Memory B cell (primary cell): ENCODE measurements at places on chromosomes 6 and 20.

DNA sequence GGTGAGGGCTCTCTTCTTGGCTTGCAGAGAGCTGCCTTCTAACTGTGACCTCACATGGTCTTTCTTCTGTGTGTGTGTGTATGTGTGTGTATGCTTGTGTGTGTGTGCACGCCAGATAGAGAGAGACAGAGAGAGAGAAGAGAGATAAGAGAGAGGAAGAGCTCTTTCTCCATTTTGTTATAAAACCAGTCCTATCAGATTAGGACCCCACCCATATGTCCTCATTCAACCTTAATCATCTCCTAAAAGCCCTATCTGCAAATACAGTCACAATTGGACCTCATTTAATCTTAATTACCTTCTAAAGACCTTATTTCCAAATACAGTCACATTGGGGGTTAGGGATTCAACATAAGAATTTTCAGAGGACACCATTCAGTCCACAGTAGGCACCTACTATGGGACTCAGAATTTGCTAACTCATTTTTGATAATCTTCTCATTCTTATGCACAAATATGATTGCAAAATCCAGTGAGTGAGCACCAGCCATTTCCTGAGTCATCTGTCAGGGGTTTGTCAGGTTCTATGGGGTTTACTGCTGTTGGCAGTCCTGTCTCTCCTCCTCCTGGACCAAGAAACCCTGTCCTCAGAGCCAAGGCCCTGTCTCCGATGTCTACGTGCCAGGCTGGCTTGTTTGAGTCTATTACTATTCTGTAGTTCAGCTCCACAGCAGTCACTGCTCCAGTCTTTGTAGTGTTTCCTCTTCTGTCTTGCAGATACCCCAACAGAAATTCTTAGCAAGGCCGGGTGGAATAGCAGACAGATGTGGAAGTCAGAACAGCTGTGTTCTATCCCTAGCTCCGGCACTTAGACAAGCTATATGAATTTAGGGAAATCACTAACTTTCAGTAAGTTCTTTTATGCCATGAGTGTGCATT is 59.0 kb upstream of the FAM184A start:
- DNase-seq, result no peak

GRCh38 chr6:35360349-35361138 is 18.2 kb downstream of the PPARD start:
- no peak for DNase-seq

- peak; percentile 53 for DNase-seq
Observed at GRCh38 chr6:31356216-31356945, 598 bp downstream of the HLA-B start.

DNA sequence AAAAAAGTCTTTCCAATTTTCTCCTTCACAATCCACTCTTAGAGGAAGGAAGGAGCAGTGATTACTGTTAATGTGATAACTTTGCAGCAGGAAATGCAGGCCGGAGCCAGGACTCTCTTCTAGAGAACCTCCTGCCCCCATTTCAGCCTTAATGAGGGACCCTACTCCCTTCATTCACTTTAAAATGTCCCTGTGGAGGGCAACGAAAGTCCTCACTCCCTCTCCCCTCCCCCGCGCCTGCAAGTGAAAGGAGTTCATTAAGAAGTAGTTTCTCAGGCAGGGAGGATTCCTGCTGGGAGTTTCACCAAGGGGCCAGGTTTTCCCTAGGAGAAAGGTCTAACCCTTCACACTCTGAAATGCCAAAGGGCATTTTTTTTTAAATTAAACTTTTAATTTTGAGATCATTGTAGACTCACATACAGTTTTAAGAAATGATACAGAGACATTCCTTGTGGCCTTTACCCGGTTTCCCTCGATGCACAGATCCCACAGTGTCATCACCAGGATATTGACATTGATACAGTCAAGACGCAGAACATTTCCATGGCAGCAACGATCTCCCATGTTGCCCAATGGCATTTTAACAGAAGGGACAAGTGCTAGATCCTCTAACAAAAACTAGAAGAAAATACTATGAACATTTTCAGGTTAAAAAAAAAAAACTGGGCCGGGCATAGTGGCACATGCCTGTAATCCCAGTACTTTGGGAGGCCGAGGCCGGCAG is 6.8 kb upstream of the COMMD7 start:
- no peak for DNase-seq

- no peak for DNase-seq
Observed at GRCh38 chr6:168373389-168373788, 53.8 kb upstream of the DACT2 start.

- no peak for DNase-seq
Observed at GRCh38 chr6:137122612-137123011, 50.8 kb downstream of the IL22RA2 start.

DNA sequence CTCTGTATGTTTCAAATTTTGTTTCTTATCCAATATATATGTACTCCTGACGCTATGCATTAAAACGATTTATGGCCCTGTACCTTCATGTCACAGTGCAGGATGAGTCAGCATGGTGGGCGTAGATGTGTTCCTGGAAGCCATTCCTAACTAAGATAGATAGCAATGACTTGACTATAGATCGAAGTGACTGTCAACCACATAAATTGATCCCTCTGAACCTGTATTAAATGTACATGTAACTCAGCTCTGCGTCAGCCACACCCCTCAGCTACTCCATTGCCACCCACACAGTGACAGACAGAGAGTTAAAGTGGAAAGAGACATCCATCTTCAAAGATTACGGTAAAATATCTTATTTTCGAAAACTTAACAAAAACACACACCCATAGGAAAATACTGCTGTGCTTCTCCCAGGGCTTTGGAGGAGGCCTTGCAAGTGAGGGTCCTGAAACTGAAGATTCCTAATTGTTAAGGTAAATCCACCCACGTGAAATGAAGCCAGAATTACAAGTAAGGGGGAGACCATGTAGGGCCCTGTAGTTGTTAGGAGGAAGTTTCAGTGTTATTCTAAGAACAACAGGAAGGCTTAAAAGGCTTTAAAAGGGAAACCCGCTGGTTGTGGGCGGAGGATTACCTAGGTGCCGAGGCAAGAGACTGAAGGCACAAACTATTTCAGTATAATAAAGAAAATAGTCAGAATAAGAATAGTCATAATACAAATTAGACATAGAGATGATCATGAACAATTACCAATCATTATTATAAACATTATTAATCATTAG is 10.3 kb upstream of the RAD21L1 start:
- DNase-seq, result no peak

DNA sequence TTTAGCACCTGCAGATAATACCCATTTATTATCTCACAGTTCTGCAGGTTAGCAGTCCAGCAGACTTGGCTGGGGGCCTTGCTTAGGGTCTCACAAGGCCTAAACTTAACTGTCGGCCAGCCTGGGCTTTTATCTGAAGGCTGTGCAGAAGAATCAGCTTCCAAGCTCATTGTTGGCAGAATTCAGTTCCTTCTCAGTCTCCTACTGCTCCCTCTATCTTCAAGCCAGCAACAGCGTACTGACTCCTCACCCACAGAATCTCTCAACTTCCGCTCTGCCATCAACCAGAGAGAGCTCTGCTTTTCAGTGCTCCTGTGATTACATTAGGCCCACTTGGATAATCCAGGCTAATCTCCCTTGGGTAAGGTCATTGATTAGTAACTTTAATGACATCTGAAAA is 30.2 kb upstream of the NHSL1 start:
- no peak for DNase-seq

- no peak for DNase-seq
Observed at GRCh38 chr6:89987140-89987539, 92.9 kb downstream of the GJA10 start.

DNA sequence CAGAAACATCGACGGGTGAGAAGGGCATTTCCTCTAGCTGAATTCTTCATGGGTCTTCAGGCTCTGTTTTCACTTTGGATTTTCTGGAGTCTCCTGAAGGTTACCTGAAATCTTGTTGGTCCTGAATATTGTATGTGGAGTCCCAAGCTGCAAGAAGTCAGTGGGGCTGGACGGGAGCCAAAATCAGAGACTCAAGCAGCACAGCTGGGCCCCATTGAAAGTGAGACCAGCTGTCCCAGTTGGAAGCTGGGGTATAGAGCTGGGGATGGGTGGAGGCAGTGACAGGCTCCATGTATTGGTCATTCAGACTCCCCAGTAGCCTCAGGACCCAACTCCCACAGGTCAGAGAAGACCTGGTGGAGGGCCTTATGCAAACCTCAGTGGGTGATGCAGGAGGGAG is 111.3 kb upstream of the MLN start:
- DNase-seq, result no peak

DNA sequence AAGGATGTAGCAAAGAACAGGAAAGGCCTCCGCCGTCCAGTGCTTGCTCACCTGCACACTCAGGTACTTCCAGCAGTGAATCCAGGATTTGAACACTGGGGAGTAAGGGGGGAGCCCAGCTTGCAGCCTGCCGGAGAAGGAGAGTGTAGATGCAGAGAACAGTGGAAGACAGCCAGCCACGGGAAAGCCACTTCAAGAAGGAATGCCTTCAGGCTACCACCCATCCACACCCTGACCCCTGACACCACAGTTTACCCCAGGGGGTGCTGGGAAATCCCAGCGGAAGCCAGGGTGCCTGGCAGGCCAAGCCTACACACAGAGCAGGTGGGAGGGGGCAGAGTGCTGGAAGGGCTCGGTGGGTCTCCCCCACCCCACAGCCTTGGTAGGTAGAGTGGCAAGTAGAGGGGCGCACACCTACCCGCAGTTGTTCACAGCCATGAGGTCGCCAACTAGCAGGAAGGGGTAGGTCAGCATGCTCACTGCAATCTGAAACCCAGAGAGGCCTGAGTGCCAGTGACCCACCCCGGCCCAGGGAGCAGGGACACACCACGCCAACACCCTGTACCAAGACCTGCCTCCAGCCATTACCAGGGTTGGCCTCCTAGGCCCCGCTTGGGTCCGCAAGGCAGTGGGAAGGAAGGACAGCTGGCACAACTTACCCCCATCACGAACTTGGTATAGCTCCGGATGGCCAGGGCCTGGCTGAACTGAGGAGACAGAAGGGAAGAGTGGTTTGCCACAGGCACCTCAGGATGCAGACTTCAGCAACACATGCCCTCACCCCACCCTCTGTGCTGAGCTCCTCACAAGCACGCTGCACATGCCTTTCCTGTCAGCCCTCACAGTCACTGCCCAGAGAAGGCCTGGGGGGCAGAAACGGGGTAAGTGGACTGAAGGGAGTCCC is 15.7 kb downstream of the PI16 start:
- DNase-seq, result no peak

DNA sequence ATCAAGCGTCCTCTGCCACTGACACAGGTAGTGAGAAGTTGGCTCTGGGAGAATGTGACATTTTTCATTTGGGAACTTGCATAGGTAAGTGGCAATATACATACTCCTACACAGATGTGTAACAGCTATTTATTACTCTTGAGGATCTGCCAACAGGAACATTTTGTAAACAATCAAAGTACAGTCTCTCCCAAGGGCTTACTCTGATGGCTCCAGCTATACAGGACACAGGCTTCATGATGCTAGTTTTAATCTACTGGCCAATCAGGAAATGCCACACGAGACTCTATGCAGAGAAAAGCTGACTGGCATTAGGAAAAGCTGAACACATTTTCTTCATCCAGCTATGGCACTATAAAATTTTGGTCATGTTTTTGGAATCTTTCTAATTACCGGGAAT is 57.8 kb downstream of the POPDC3 start:
- no peak for DNase-seq

- no peak for DNase-seq
Observed at GRCh38 chr6:157213907-157214565, 109.3 kb downstream of the TMEM242 start.

GRCh38 chr20:44211177-44212039 is 837 bp upstream of the OSER1 start:
- DNase-seq, result no peak

DNA sequence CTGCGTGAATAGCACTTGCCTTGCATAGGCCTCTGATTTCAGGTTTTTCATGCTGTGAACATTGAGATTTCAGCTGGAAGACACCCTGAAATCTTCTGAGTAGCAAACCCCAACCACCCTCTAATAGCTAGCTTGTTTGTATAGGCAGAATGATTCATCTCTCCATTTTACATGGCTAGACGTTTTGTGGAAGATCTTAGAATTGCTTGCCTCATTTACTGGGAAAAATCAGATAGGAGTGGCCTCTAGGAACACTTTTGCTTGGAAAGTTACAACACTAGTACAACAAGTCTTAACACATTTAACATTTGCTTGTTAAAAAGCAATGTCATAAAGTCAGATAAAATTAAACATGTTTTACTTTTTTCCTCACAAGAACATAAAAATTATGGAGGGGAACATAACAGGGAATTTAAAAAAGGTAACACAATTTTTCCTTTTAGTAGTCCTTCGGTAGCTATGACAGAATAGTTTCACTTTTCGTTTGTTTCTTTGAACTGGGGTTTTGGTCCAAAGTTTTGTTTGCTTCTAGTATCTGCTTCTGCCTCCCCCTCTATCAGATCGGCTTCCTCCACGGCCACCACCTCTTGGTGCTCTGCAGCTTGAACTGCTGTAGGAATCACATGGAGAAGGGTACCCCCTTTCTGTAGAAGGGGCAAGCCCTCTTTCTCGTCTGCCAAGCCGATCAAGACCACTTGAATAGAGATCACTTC is 102.2 kb upstream of the PTCHD4 start:
- DNase-seq, result no peak

DNA sequence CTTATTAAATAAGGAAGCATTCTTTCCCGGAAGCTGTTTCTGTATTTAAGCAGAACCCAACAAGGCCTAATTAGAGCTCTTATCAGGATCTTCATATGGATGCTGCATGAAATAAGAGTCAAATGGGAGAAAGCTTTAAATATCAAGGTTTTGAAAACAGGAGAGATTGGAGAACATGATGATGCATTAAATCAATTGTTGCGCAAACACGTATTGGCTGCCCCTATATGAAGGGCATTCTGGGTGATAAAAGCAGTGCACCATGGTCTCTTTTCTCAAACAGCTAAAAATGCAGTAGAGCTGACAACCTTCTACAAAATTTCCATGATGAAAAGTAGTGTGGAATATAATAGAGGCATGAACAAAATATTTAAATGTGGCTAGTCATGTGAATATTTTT is 98.9 kb downstream of the TBXT start:
- DNase-seq, result no peak

DNA sequence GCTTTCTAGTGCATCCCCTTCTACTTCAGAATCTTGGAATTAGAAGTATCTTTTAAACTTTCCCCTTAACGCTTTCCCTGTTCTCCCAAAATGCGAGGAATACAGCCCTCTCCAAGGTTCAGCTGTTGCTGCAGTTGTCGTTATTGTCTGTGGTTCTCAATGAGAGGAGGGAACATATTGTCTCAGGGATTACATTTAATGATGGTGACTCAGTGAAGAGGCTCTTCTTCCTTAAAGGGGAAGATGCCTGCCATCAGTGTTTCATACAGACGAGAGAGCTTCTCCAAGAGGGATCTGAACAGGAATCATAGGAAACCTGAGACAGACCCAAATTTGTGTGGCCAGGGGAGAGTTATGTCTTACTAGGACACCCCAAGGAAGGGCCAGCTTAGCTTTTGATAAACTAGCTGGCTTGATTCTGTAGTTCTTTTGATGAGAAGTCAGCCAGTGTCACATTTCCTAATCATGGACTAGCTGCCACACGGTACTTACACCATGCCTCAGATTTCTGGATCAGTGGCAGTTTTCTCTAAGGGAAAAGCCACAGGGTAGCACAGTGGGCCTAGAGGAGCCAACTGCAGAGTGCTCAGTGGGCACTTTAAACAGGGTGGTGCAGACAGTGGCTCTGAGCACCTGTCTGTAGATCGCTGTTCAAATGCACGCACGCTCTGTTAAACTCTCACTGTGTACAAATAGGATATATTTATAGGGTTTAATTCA is 59.7 kb upstream of the TMEM181 start:
- no peak for DNase-seq

GRCh38 chr6:19067165-19067564 is 680.0 kb downstream of the RNF144B start:
- no peak for DNase-seq

- DNase-seq, result no peak
Observed at GRCh38 chr6:118353564-118353963, 194.5 kb upstream of the PLN start.
